ENCODE measurements at places on chromosomes 7 and 10.

DNA sequence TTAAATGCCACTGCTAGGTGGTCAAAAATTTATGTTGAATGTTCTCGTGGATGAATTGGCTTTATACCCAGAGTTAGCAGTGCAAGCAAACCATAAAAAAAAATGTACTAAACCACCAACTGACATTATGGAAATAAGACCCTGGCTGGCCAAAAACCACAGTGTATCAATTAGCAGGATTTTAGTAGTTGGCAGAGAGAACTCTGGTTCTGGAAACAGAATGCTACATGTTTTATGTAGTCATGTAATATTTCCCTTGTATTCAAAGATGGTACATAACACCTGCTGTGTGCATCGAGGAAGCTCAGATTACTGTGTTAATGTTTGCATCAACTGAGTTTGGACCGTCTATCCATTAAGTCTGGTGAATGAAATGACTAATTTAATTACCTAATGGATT is 618.5 kb downstream of the CCSER2 start:
- no peak for DNase-seq

DNA sequence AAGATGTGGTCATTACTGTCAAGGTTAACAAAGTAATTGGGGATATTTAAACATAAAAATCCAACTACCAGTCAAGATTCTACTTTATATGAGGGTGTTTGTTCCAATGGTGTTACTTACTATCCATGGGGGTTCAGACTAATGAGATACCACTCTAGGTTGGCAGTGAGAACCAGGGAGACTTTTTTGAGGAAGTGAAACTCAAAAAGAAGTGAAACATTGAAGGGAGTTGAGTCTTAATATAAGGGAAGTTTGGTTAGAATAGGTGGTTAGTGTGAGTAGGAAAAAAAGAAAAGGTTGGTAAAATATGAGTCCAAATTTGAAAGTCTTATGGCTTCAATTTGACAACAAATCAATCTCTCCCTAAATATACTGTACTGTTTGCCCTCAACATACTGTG is 123.6 kb upstream of the ANK3 start:
- no peak for DNase-seq

DNA sequence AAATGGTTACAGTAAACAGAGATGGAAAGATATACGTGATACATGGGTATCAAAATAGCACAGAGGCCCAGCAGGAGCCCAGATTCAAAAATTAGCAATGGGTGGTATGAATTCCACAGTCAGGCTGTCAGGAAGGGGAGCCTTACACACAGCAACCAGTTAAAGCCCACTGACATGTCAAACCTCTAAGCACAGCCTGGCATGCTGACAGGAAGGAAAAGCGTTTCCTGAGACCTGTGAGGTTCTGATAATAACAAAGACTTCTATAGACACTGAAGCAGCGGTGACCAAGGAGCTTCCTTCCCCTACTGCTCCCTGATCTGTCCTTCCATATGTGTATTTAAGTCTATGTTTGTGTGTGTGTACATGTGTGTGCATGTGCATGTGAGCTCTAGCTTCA is 89.9 kb downstream of the PHYHIPL start:
- no peak for DNase-seq

GRCh38 chr7:39085189-39085588 is 107.5 kb downstream of the POU6F2 start:
- DNase-seq: no peak

DNA sequence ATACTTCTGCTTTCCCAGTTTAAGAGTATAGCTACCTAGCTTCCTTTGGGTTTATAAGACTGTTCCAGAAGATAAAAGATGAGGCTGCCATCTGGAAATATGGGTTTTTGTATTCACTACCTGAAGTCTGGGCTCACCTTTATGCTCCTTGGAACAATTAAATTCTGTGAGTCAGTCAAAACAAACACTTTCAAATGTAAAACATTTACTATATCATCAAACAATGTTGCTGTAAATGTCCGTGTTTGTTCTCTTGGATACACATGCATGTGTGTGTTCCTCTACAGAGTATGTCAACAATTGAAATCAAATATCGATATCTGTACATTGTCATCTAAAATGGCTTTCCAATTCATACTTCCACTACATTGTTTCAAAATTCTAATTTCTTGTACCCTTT is 525.6 kb downstream of the MDFIC start:
- DNase-seq: no peak

GRCh38 chr10:22629126-22629525 is 85.3 kb downstream of the PIP4K2A start:
- no peak for DNase-seq

GRCh38 chr10:32000937-32001336 is 55.3 kb downstream of the KIF5B start:
- no peak for DNase-seq

DNA sequence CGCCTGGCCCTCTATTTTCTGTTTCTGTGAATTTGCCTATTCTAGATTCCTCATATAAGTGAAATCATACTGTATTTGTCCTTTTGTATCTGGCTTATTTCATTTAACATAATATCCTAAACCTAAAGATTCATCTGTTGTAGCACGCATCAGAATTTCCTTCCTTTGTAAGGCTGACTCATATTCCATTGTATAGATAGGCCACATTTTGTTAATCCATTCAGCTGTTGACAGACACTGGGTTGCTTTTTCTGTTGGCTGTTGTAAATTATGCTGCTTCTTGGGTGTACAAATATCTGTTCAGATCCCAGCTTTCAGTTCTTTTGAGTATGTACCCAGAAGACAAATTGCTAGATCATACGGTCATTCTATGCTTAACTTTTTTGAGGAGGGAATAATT is 28.8 kb upstream of the CUL1 start:
- DNase-seq: no peak
